GM12864 (cell line): ENCODE measurements at places on chromosomes 5 and 9.

- no peak for DNase-seq
Measured at GRCh38 chr5:151896031-151896691, 28.5 kb downstream of the GLRA1 start.

- no peak for DNase-seq
Measured at GRCh38 chr5:141935538-141935937, 11.9 kb downstream of the DELE1 start.

DNA sequence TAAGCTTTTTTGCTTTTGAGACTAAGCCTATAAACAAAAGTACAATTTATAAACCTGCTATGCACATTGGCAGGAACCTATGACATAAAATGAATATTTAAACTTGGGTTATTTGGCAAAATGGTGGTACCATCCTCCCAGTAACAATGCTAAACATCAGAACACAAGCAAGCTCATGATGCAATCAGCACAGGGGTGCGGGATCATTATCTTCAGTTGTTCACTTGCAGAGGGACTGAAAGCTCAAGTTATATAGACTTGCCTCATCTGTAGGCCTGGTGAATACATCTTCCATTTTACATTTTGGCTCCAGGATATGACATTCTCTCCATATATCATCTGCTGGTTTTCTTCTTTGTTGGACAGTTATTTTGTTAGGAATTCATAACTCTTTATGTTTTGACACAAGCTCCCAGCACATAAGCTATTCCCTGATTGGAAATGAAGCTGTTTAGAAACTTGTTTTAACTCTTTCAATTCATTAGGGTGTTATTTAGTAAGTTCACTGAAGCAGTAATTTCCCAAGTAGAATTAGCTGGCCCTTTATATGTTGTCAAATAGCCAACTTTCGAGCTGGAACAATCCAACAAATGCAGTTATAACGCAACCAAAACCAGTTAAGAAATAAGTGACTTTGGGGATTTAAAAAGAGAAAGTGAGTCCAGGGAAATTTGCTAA is 124.7 kb upstream of the LIFR start:
- no peak for DNase-seq

DNA sequence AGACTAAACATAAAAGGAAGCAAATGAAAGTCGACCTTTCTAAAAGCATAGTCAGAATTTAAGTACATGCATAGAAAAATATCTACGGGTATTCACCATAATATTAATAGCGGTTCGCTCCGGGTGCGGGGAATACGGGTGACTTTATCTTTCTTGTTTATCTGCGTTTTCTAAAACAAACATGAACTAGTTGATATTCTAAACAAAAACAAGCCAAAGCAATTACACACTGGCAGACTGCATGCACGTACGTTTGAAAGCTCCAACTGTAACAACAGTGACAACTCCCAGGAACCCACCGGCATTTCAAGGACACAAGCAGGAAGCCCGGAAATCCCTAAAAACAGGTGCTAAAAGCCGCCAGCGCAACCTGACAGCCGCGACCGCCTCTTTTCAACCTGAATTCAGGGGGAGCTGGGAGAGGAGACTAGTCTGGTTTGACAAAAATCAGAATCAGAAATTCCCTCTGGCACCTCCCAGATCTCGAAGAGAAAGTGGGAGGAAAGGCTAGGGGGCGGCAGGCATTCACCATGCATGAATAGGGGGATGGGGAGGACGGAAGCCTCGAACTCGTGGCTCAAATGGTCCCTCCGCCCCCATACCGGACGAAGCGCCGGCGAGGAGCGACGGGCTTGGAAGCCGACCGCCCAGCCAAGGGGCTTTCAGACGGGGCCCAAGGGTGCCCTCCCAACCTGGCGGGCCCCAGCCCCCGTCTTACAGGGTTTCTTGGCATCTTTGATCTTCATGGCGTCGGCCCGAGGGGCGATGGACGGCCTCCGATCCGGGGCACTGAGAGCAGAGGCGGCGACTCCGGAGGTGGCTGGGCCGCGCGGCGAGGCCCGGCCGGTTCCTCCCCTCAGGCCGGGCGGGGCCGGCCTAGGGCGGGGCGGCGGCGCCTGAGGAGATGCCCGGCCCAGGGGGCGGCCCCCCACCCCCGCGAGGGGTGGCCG is at the start of gene PANK3:
Gene PANK3 (minus strand): TSS at position 831 of the 950 bp plus-strand sequence. CDS start 85 bp downstream, at position 746.
- no peak for DNase-seq

GRCh38 chr5:39578887-39579497 is 154.2 kb upstream of the DAB2 start:
- no peak for DNase-seq

GRCh38 chr5:155049569-155050383 is 36.2 kb downstream of the KIF4B start:
- DNase-seq: no peak

- DNase-seq: no peak
Measured at GRCh38 chr5:144467792-144468191, 297.1 kb downstream of the KCTD16 start.

- no peak for DNase-seq
Measured at GRCh38 chr9:128556276-128556675, 3.9 kb downstream of the SPTAN1 start.

DNA sequence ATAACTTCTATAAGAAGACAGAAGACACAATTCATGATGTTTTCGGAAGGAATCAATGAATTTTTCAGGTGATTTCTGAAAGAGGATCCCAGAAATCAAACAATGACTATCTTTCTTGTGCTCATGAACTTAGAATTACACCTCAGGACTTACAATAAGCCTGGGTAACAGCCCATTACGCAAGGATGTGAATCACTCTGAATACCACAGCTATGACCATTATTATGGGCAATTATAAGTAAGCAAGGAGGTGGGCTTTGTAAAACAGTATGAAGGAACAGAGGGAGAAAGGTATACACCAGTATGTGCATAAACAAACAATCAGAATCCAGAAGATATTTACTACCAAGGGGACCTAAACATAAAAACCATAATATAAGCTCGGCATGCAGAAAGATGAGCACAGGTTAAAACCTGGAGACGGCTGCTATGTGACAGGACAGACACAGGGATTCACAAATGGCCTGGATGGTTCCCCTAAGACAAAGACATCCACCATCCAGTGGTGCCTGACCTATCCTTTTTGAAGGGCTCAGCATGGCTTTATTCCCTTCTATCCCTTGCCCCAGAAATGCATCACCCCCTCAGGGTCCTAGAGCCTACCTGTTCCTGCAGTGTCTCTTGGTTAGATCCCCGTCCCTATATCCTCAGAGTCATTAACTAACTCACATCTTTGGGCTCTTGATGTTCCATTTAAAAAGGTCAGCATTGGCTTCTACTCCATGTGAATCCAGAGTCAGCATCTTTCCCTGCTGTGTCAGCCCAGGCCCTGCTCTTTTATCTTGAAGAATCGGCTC is 21.8 kb upstream of the PPP2CA start:
- DNase-seq: no peak

DNA sequence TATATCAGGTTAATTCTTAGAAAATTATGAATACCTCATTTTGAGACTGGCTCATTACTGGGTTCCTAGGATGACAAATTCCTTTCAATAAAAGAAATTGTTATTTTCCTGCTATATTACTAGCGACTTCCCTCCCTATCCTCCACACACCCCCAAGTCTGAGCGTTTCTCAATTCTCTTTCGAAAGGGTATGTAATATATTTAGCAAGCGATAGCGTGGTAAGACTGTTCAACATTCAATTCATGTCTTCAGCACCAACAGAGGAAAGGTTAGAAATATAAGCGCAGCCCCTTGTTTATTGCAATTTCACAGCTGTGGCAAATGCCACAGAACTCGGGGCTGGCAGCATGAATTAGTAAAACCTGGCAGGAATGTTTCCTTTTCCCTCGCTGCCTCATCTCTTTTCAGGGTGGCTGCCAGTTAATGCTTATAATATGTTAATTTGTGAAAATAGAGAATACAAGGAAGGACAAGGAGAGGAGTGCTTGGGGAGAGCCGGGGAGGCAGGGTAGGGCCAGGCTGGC is 152.7 kb upstream of the TBCA start:
- DNase-seq: no peak

DNA sequence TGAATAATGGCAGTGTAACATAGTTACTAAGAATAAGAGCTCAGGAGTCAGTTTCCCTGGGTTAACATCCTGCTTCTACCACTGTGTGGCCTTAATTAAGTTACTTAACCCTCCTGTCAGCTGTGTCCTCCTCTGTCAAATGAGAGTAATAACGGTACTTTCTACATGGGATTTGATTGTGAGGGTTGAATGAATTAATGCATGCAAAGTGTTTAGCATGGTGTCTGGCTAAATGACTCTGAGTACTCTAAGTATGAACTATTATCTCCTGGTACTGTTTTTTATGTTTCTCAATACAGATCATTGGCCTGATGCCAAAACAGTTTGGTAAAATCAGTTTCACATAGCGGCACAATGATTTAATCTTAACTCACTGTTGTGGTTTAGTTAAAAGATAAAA is 19.6 kb downstream of the ZNF131 start:
- no peak for DNase-seq
